Panc1 (cell line): ENCODE measurements at places on chromosomes 5 and 9.

GRCh38 chr9:104805441-104805840 is 41.5 kb downstream of the NIPSNAP3B start:
- no peak for DNase-seq

GRCh38 chr5:1317921-1318565 is 23.2 kb upstream of the TERT start:
- no peak for DNase-seq

DNA sequence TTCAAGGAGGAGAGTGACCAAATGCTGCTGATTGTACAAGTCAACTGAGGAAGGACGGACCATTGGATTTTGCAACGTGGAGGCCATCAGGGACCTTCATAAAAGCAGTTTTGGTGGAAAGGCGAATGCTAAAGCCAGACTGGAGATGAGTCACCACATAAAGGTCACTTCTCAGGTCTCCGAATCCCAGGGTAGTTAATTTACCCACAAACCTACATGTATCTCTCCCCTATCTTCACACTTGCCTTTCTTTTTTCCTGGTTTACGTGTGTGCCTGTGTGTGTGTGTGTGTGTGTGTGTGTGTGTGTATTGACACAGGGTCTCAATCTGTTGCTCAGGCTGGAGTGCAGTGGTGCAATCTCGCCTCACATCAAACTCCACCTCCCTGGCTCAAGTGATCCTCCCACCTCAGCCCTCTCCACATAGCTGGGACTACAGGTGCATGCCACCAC is 4.6 kb upstream of the CTNNA1 start:
- DNase-seq: no peak

DNA sequence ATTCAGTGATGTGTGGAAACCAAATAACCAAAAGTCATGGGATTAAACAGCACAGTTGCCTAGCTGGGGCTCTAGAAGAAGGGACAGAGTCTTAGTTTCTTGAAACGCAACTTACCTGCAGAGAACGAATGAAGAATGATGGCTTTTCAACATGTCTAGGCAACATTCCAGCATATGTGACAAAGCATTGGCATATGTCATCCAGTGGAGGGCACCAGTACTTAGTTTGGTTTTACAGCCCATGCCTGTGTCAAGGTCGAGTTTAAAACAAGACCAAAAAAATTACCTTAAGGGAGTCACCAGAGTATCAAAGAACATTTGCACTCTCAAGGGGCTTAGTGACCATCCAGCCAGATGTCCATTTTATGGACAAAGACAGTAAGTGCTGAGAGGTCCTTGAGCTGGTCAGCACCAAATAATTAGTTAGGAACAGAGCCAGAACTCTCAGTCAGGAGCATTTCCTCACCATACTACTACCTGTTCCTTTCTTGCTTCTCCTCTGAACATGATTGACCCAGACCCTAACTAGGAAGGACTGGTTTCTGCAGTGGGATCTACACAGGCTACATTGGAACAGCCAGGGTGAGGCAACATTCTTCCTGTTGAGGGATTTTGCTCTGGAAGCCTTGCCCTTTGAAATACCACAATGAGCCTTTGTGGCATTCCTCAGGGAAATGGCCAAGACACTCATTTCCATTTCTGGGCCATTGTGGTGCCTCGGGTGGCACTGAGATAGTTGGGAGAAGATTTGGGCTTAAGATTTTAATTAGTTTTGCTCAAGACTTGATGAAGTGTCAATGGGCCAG is 75.4 kb upstream of the ANKH start:
- DNase-seq: no peak

GRCh38 chr5:150038547-150038946 is 38.0 kb downstream of the HMGXB3 start:
- DNase-seq: no peak

- no peak for DNase-seq
Observed at GRCh38 chr5:176851871-176852658, 41.7 kb downstream of the UNC5A start.

- no peak for DNase-seq
Observed at GRCh38 chr5:16245956-16246355, 66.4 kb upstream of the MARCHF11 start.

DNA sequence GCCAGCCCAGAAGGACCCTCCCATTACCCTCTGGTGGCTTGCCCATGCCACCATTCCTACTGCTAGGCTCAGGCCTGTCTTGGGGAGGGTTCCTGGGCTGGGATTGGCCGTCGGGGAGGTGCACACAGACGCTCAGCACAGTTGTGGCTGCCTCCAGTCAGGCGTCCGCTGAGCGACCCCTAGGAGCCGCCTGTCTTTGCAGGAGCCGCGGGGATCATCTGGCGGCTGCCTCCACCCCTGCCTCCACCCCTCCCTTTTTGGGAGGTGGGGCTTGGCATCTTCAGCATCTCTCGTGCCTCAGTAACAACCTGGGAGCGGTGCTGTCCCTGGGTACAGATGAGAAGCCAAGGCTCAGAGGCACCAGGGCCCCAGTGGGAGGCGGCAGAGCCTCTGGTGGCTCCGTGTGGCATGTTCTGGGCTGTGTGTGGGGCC is 39.6 kb downstream of the RXRA start:
- DNase-seq: no peak

DNA sequence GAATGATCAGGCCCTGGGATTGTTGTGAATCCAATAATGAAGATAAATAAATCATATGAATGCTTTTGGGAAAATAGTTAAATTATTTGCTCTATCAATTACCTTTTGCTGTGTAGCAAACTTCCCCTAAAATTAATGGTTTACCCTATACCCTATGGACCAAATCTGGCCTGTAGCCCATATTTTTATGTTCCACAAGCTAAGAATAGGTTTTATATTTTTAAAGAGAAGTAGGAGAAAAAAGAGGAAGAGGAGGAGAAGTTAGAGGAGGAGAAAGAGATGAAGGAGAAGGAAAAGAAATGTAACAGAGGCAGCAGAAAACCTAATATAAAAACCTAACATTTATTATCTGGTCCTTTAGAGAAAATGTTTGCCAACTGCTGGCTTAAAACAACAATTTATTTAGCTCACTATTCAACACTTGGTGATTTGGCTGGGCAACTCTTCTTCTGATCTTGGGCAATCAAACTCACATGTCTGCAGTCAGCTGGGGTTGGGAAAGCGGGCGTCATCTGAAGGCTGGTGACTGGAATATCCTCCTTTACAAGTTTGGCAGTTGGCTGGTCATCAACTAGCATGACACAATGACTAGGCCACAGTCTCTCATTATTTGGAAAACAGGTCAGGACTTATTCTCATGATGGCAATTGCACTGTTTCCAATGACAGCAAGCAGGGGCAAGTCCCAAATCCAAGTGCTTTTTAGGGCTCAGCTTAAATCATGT is 522.9 kb downstream of the RASEF start:
- no peak for DNase-seq

DNA sequence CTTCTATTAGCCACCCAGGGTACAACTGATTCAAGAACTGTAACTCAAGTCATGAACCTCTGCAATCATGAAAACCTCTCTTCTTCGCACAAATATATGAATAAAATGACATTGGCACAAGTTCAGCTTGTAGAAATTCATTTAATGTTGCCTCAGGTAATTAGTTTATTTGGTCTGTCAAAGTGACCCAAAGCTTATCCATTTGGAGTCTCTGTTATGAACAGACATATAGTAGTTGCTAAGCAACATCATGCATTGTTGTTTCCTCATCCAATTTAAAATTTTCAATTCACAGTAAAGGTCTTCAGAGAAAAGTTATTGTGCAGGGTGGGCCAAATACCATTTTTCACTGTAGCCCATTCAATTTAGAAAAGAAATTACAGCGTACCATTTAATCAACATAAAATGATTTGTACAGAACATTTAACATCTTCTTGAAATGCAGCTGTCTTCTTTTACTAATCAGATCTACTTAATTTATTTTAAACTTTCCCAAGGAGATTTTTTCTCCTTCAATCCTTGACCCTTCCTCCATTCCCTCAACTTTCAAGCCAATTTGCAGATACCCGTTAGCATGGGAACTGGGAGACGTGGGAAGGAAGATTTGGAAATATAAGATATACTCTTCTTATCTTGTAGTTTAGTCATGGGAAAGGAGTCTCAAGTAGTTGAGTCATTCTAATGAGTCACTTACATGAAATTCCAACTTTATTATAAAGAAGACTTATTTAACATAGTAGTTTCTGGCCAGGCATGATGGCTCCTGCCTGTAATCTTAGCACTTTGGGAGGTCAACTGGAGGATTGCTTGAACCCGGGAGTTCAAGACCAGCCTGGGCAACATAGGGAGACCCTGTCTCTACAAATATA is 231.3 kb downstream of the ATPSCKMT start:
- no peak for DNase-seq

DNA sequence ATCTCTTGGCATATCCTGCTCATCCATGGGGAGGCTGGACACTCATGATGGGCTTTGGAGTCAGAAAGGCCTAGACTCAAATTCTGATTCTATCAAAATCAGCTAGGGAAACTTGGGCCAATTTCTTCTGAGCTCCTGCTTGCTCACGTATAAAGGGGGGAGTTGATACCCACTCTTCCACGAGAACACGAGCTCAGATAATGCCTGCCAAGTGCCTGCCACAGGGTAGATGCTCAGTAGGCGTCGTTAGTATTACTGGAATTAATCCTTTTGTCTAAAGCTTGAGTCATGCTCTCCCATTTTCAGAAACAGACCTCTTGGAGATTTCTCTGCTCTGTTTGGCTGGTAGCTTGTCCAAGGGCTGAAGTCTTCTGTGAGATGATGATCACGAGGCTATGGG is 238.3 kb upstream of the MVB12B start:
- no peak for DNase-seq

GRCh38 chr9:105416840-105417239 is 31.0 kb upstream of the FSD1L start:
- DNase-seq: no peak

DNA sequence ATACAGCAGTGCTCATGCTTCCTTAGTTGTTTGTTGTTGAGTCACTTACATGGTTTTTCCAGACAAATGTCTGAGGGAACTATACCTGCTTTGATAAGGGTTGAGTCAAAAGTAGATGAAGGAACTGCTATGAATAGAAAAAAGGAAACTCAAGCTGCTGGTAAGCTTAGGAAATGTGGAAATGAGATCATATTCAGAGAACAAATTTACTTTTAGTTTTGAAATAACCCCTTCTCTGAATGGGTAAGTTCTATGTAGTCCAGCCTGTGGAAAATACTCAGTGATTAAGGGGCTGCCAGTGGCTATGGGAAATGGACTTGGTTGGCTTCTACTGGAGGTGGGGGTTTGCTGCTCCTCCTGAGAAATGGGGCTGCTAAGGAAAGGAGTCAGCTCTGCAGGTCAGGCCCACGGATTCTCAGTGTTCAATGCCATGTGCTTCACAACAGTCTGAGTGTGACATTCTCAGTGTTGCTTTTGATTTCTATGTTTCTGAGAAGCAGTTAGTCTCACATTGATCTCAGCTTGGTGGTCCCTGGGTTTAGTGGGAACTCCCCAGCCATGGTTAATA is 47.7 kb upstream of the GLRX start:
- DNase-seq: no peak
